Esophagus muscularis mucosa (tissue), 4 donors: ENCODE measurements at places on chromosomes 4 and X.

- no peaks in the 10 kb centered on the region for H3K4me1 ChIP-seq
- H3K27ac ChIP-seq = no peak overlapping the region
- no peak for DNase-seq
- H3K4me3 ChIP-seq = no peak overlapping the region
Observed at GRCh38 chrX:15474028-15474427, 19.1 kb downstream of the PIR start.

GRCh38 chrX:118857006-118857405 lies 33.4 kb downstream of the ZCCHC12 start:
- DNase-seq = no peak
- H3K27me3 ChIP-seq = no peaks in the 10 kb centered on the region
- H3K4me3 ChIP-seq = no peak overlapping the region
- no peak overlapping the region for H3K27ac ChIP-seq

GRCh38 chrX:45843518-45843917 lies 642.8 kb upstream of the DIPK2B start:
- H3K27me3 ChIP-seq = no peaks in the 10 kb centered on the region
- H3K4me3 ChIP-seq = no peak overlapping the region
- DNase-seq = no peak
- H3K4me1 ChIP-seq = no peaks in the 10 kb centered on the region
- no peak overlapping the region for H3K27ac ChIP-seq

- H3K27ac ChIP-seq = no peak overlapping the region
- no peaks in the 10 kb centered on the region for H3K4me1 ChIP-seq
- H3K27me3 ChIP-seq = no peaks in the 10 kb centered on the region
- H3K36me3 ChIP-seq = no peaks in the 10 kb centered on the region
- no peak overlapping the region for H3K4me3 ChIP-seq
Observed at GRCh38 chr4:75251547-75251946, 262.7 kb downstream of the RCHY1 start.

DNA sequence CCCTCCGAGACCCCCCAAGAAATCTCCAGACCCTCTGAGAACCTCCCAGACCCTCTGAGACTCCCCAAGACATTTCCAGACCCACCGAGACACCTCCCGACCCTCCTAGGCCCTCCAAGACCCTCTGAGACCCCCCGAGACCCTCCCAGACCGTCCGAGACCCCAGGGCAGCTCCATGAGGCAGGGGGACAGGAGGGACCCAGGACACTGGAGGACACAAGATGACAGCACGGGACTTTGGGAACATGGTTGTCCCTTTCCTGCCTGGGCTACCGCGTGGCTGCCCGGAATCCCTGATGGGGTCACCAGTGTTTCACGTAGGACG lies 10.3 kb downstream of the CTBP1 start:
- no peaks in the 10 kb centered on the region for H3K27me3 ChIP-seq
- H3K36me3 ChIP-seq = peaks cover 35% of the 10 kb centered on the region
- H3K27ac ChIP-seq = no peak overlapping the region

DNA sequence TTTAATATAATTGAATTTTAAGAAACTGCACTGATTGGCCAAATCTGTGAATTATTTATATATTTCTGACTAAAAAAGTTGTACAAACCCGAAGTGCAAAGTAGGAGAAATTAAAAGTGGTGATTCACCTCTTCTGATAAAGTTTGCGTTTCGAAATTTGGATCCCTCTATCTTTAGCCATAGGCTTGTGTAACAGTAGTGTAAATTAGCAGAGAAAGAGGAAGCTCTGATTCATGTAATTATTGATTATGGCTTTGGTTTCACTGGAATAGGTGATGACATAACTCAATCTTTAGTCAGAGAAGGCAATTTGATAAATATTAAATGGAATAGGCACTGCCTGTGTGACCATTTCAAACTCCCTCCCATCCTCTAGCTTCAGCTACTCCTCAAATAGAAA lies 717.8 kb upstream of the PCDH7 start:
- H3K36me3 ChIP-seq = no peaks in the 10 kb centered on the region
- no peak overlapping the region for H3K27ac ChIP-seq
- H3K4me3 ChIP-seq = no peak overlapping the region
- H3K27me3 ChIP-seq = no peaks in the 10 kb centered on the region

- no peaks in the 10 kb centered on the region for H3K27me3 ChIP-seq
- no peak for DNase-seq
- H3K4me3 ChIP-seq = peak overlapping the region; percentile 63
- peak overlapping the region; percentile 58 for H3K27ac ChIP-seq
- H3K4me1 ChIP-seq = no peaks in the 10 kb centered on the region
Observed at GRCh38 chrX:31266203-31267076, 194.6 kb upstream of the FTHL17 start.

- H3K27ac ChIP-seq = no peak overlapping the region
- H3K4me3 ChIP-seq = no peak overlapping the region
- no peaks in the 10 kb centered on the region for H3K27me3 ChIP-seq
- no peaks in the 10 kb centered on the region for H3K36me3 ChIP-seq
- DNase-seq = no peak
Observed at GRCh38 chrX:124211312-124211942, 121.0 kb upstream of the TEX13D start.

GRCh38 chr4:185541251-185541727 lies 6.0 kb upstream of the PDLIM3 start:
- H3K4me1 ChIP-seq = peaks cover 18% of the 10 kb centered on the region
- no peak overlapping the region for H3K4me3 ChIP-seq
- no peaks in the 10 kb centered on the region for H3K36me3 ChIP-seq
- H3K27me3 ChIP-seq = no peaks in the 10 kb centered on the region
